ENCODE measurements at places on chromosomes 5 and 9.

DNA sequence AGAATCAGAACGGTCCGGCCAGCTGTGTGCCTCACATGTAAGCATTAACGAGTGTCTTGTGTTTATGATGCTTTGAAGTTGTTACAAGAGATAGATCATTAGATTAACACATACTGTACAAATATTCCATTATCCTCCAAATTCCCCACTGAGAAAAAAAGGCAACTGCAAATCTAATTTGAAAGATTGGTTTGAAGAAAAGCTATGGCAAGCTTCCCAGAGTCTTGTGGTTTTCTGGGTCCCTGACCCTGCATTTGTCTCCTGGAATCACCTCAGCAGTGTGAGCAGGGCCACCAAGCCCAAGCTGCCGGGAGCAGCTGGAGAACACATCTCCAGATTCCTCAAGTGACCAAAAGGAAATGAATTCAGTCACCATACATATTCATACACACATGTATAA is 36.9 kb upstream of the ADAMTS16 start:
- DNase-seq, result peak; percentile 0

DNA sequence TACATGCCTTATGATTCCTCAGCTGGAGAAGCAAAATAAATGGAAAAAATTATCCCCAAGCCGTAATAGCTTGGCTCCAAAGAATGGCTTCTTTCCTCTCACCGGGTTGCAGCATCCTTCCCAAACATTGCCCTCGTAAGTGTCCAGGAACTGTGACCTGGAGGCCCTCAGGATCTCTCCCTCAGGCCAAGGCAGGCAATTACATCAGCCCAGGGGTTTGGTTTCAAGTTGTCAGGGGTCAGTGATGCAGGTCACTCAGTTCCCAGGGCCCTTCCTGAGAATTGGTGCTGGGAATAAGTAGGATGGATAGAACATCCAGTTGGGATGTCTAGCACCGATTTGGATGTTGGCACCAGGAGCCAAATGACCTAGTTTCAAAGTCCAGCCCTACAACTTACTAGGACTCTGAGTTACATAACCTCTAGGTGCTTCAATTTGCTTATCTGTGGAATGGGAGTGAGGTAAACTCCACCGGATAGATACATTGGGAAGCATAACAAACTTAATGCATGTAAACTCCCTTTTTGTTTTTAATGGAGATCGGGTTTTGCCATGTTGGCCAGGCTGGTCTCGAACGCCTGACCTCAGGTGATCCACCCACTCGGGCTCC is 133.5 kb upstream of the DAP start:
- no peak for DNase-seq

GRCh38 chr9:69893057-69893456 is 72.4 kb downstream of the CFAP95 start:
- no peak for DNase-seq

DNA sequence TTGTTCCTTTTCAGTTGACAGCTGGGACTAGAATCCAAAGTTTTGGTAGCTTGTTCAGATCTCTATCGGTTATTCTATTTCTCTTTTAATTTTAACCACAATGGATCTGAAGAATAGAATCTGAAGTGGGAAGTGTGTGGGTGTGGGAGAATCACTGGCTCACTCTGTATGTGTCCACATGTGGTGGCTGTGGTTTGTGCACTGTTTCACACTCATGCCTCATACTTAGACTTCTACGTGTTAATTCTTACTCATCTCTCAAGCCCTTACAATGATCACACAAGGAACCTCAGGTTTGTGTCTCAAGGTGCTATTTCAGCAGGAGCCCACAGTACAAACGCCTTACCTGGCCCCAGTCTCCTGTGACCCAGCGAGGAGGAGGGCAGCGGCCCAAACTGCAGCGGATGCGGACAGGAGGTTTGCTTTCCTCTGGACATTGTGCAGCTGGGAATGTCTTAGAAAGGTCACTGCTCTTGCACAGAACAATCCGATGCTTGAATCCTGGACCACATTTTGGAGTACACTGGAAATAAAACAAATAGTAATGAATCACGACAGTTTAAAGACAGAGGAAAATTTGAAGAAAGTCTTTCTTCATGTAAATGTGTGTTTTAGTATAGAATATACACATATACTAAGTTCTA is 309.1 kb downstream of the ADAMTS6 start:
- DNase-seq, result peak; percentile 77

- no peak for DNase-seq
Observed at GRCh38 chr9:11103525-11103924, 490.7 kb upstream of the PTPRD start.

DNA sequence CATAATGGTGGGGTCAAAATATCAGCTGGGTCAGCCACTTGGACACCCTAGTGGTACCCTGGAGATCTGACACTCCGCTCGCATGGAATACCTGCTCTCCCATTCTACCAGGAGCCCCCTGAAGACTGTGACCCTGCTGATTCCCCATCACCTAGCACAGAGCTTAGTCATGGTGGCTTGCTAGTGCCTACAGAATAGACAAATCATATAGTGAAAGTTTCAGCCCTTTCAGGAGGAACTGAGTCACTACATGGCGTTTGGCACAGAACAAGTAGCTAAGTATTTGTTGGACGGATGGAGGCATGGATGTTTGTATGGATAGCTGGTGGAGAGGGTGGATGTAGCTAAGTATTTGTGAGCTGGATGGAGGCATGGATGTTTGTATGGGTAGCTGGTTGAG is 65.3 kb downstream of the LMX1B start:
- DNase-seq, result no peak

GRCh38 chr9:79766091-79766490 is 194.3 kb downstream of the TLE4 start:
- no peak for DNase-seq

- no peak for DNase-seq
Observed at GRCh38 chr5:67077296-67077695, 119.3 kb downstream of the CD180 start.

DNA sequence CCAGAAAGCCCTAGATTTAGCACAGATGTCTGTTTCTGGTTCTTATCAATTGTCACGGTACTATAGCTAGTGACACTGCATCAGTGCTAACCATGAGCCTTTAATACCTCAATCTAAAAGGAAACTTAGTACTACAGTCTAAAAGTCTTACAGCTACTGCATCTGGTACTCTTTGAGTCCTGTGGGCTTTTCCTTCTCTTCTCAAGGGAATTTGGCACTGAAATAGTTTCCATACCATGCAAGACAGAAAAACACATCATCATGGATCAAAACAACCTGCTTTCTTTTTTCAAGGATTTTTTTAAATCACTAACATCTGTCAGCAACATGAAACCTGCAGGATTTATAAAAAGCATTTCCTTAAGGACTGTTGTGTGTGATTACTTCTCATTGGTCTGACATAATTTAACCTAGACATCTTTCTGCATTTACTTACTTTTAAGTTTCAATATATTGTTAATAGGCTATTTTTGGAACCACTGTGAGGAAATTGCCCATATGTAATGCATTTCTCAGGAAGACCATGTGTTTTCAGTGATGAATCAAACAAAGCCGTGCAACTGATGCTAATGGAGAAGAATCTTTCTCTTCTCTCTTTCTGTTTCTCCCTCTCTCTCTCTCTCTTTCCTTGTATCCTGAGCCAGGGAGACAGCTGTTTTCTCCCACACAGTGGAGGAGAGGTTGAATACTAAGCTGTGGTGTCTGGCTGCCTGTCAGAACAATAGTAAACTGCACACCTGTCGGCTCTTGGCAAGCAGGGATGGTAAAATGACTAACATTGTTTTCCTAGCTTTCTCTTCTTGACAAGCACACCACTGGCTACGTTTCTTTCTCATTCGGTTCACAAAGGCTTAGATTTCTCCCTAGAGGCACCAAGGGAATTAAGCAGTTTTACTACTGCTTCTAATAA is 273.4 kb downstream of the CSNK1G3 start:
- DNase-seq, result peak; percentile 57

GRCh38 chr5:127518319-127518621 is 830 bp downstream of the PRRC1 start:
- DNase-seq, result peak; percentile 67

DNA sequence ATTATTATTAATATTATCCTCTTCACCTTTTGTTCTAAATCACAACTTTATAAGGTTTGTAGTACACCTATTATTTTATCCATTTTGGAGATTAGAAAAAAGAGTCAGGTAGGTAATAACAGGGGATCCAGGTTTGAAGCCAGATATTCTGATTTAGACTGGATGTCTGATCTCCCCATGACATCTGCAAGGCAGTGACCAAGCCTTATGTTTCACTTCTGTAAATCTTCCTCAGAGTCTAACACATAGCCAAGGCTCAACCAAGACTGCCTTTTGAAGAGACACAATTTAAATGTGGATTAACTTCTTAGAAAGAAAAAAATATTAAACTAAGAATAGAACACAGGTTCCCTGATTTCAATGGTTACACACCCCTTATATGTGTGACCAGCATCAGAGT is 44.2 kb downstream of the CETN3 start:
- DNase-seq, result no peak

DNA sequence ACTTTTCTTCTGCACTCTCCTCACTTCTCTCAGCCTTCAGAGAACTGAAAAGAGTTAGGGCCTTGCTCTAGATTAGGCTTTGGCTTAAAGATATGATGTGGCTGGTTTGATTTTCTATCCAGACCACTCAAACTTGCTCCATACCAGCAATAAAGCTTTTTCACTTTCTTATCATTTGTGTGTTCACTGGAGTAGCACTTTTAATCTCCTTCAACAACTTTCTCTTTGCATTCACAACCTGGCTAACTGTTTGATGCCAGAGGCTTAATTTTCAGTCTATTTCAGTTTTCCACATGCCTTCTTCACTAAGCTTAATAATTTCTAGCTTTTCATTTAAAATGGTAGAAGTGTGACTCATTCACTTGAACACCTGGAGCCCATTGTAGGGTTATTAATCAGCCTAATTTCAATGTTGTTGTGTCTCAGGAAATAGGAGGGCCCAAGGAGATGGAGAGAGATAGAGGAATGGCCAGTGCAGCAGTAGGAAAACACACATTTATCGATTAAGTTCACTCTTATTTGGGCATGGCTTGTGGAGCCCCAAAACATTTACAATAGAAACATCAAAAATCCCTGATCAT is 5.9 kb downstream of the ATPSCKMT start:
- DNase-seq, result no peak

DNA sequence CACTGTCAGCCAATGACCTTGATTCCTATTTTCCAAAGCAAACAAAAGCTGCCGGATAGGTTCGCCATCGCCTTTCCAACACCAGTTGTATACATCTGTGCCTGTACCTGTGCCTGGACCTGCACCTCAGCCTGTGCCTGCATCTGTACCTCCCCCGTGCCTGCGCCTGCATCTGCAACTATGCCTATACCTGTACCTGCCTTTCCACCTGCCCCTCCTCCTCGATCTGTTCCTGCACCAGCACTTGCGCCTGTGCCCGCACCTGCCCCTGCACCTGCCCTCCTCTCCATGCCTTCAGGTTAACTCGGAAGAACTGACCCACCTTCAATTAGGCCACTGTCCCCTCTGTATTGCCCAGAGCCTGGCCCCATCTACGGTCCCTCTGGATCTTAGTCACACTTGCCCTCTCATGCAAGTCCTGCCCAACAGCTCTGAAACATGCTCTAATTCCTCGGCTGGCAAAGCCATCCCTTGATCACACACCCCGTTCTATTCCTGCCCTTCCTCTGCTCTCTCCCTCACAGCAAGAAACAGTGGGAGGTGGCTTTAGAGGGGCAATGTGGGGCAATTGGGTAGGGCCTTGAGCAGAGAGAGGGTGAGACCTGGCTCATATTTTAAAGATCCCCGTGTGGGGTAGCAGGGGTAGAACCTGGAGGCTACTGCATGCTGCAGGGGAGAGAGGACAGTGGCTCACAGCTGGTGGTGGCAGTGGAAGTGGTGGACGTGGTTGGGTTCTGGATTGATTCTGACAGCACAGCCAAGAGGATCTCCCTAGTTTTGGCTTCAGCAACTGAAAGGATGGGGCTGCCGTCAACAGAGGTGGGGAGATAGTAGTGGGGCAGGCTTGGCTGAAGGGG is 59.6 kb upstream of the PHYKPL start:
- DNase-seq, result no peak

DNA sequence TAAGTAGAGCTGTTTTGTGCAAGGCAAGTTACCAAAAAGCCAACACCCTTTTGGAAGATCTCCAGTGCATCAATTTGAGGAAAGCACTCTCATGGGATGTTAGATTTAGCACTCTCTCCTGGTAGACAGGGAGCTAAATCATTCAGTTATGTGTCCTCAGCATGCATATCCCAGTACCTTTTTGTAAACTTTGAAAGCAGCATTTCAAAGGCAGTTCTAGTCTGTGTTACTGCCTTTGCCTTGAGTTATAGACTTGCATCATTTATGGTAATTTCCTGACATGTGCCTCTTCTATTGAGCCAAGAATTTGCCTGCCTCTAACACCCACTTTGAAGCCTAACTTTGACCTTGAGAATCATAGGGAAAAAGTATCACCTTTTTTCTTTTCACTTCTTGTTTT is 120.6 kb downstream of the KIF4B start:
- no peak for DNase-seq

DNA sequence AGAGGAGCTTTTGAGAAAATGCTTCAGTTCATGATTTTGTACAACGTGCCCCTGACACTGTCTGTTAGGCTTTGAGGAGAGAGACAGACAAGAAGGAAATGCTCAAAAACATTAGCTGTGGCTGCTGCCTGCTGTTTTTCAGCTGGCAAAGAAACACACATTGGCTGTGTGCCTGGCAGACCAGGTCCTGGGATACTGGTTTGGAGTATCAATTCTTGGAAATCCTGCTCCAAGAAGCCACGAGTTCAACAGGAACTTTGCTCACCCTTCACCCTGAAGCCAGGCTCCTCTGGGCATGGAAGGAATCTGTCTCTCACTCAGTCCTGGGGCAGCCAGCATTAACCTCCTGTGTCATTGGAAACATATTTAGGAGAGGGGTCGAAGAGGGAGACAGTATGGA is 245.5 kb downstream of the AUH start:
- DNase-seq, result no peak

DNA sequence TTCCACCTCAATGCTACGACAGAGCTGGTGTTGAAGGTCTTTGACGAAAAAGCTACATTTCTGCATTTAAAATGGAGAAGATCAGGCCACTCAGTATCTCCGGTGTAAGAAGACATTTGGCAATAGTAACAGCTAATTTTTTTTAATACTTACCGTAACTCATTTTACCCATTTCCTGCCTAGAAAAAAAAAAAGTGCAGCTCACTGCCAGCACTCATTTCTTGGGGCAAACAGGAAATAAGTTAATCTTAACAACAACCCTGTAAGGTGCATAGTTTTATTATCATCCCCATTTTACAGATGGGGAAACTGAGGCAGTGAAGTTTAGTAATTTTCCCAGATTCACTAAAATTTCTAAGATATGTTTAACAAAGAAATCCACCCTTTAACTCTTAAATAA is 27.4 kb upstream of the KCNMB1 start:
- DNase-seq, result no peak

DNA sequence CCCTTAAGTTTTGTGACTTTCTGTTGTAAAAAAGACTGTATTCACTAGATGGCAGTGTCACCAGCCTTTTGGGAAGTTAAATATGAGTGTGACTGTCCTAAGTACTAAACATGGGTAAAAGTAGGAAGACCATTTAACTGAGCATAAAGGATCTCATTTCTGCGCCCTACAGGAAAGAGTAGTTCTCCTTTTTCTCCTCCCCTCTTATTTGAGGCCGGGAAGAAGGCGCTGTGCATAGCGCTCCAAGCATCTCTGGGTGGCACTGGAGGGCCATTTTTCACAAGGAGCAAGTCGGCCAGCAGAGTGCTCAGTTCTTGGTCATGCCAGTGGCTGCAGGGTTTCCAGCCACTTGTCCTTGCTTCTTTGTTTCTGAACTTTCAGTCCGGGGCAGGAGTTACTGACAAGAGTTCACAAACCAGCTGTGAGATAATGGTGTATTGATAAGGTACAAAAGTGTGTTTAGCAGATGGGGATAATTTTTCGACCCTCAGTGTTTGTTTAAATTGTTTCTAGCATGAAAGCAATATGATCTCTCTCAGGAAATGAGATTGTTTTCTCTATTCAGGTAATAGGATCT is 227.6 kb upstream of the DMRT1 start:
- peak; percentile 94 for DNase-seq

Measured in choroid plexus epithelial cell (primary cell).